Substantia nigra (tissue), 51 donors: ENCODE measurements at places on chromosomes 2 and 18.

DNA sequence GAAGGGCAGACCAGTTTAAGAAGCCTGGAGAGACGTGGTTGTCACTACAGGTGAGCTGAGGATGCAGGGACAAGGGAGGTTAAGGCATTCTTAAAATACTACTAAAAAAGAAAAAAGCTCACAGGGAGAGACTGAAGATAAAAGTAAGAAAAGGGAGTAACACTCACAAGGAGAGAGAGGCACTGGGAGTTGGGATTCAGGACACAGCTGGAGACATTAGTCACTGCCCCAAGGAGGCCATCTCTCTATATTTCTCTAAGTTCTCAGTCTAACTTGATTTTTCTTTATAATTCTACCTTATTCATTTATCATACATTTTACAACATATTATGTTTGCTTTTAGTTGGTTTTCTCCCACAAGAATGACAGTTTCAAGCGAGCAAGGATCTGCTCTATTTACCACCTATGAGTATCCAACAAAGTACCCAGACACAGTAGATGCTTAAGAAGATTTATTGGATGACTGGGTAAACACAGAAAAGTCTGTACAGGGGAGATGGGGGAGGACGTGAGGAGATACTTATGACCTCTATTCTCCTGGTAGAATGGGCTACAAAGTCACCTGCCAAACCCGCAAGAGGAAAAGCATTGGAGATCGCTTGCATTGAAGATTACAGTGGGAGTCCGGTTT, 2.2 kb downstream of the SERPINE2 start:
- DNase-seq, result no peak

- no peak for DNase-seq
Measured at GRCh38 chr2:210387074-210387473, 72.1 kb upstream of the MYL1 start.

GRCh38 chr2:75102011-75102410, 97.3 kb downstream of the TACR1 start:
- DNase-seq, result no peak

GRCh38 chr2:62194558-62195420, 1.1 kb upstream of the B3GNT2 start:
- DNase-seq, result no peak

DNA sequence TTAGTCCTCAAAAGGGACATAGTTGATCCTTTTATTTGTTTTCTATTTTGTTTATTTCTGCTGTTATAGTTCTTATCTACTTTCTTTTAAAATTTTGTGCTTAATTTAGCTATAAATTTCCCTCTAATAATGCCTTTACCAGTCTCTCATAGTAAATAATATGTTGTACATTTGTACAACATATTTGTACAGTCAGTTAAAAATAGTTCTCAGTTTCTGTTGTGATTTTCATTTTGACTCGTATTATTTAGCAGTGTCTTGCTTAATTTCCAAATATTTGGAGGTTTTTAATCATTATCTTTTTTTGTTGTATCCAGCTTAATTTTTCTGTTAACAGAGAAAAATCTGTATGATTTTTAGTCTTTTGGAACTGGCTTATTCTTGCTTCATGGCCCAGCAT, 443.6 kb upstream of the TRIB2 start:
- DNase-seq, result no peak

- no peak for DNase-seq
Measured at GRCh38 chr2:161039071-161039470, 121.2 kb upstream of the TANK start.
